ENCODE measurements at places on chromosomes 13 and 19.

- no peak for DNase-seq
These were observed 15.7 kb upstream of the B3GNT3 start for GRCh38 chr19:17778968-17779929.

DNA sequence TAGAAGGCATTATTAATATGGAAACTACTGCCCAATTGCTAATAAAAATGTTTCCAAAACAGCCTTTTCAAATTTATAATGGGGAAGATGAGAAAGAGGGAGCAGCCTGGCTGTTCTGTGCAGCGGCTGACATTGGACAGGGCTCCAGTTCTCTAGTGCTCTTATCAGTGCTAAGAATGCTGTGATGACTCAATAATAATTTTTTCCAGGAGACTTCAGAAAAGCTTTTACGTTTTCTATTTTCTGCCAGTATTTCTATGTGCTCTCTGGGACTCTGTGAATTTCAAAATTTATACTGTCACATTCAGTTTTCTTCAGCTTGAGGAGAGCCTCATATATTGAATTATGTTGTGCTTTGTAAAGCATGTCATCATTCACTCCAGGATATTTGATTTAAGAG is 209.6 kb downstream of the VWA8 start:
- DNase-seq = no peak

- DNase-seq = no peak
These were observed 63.1 kb downstream of the SPATA13 start for GRCh38 chr13:24223341-24224231.

DNA sequence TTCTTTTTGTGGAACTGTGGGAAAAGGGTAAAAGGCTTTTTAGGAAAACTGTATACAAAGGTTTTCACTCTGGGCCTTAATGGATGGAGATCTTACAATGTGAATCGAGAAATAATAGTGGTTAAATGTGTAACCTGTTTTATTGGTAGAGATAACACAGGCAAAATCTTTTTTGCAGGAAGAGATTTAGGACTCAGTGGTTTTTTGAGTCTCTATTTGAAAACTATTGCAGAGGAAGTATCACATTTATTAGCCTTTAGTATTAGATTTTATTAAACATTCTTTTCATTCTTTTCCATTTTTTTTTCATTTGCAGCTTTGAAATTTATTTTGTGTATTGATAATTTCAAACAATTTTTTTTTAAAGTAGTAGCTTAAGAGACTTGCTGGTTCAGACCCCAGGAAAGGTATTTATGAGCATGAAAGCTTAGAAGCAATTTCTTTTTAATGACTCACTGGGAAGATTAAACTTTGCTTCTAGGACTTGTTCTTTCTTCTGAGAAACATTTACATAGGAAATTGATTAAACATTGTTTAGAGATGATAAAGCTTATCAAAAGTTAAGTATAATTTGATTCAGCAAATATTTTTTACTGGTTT is 10.5 kb downstream of the KLF5 start:
- DNase-seq = no peak

GRCh38 chr19:42378225-42379215 is 11.6 kb downstream of the CNFN start:
- no peak for DNase-seq

- no peak for DNase-seq
These were observed 37.1 kb downstream of the TSHZ3 start for GRCh38 chr19:31312009-31312676.

GRCh38 chr19:44566984-44567383 is 37.5 kb upstream of the CEACAM20 start:
- DNase-seq = no peak

DNA sequence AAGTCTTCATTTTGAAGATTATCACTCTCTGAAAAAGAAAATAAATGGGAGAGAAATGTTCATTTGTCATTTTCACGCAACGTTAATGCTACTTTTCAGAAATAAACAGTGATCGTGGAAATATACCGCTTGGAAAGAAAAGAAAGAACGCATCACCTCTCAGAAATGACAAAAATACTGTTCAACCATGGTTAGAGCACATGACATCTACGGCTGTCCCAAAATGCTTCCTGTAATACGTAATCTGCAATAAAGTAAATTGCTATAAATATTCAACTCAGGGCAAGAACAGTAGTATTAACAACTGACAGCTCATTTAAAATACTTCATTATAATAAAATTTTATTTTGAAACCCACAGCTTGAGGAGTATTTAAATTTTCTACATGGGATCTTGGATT is 15.2 kb downstream of the LATS2 start:
- DNase-seq = no peak

- DNase-seq = no peak
These were observed 14.7 kb upstream of the PRR19 start for GRCh38 chr19:42287017-42287826.

- no peak for DNase-seq
These were observed 1.7 kb upstream of the IFT88 start for GRCh38 chr13:20565115-20565736.

DNA sequence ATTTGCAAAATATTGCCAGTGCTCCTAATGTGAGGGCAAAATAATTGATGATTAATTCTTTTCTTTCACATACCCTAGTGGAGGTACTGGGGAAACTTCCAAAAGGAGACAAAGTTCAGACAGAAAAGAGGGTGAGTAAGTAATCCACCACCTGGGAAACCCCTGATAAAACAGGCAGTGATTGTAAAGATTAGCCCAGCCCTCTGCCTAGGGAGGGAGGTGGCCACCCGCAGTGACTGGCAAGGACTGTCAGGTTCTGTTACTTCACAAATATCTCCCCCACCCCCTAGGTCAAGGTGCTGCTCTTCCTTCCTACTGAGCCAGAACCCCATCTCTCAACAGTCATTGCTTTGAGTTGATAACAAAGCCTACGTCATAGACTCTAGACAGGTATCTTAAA is 239.7 kb downstream of the DNAJC15 start:
- DNase-seq = no peak

DNA sequence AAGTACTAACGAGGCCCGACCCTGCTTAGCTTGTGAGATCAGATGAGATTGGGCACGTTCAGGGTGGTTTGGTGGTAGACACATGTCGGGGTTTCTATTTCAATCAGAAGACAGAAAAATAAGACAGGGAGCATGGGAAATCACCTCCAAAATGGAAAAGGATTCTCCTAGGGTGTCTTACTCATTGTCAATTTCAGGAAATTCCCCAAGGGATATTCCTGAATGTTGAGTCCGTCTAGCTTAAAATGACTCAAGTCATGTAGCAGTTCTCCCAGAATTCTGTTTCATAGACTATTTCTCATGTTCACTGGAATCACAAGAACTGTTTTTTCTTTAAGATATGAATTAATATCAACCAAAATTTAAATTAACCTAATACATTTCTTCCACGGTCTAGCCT is 380.1 kb downstream of the EFNB2 start:
- DNase-seq = no peak

GRCh38 chr19:39599116-39599515 is 3.2 kb upstream of the LGALS13 start:
- no peak for DNase-seq

GRCh38 chr19:34096020-34096915 is 76.0 kb upstream of the LSM14A start:
- no peak for DNase-seq

- no peak for DNase-seq
These were observed 556.3 kb downstream of the UQCRFS1 start for GRCh38 chr19:28656644-28657043.

- DNase-seq = no peak
These were observed at the start of gene RUBCNL for GRCh38 chr13:46387064-46387851. RUBCNL (minus strand) TSS chr13:46387252; CDS start chr13:46372475, 14,777 bp downstream.

GRCh38 chr19:41541990-41542584 is 33.9 kb upstream of the CEACAM21 start:
- DNase-seq = no peak

DNA sequence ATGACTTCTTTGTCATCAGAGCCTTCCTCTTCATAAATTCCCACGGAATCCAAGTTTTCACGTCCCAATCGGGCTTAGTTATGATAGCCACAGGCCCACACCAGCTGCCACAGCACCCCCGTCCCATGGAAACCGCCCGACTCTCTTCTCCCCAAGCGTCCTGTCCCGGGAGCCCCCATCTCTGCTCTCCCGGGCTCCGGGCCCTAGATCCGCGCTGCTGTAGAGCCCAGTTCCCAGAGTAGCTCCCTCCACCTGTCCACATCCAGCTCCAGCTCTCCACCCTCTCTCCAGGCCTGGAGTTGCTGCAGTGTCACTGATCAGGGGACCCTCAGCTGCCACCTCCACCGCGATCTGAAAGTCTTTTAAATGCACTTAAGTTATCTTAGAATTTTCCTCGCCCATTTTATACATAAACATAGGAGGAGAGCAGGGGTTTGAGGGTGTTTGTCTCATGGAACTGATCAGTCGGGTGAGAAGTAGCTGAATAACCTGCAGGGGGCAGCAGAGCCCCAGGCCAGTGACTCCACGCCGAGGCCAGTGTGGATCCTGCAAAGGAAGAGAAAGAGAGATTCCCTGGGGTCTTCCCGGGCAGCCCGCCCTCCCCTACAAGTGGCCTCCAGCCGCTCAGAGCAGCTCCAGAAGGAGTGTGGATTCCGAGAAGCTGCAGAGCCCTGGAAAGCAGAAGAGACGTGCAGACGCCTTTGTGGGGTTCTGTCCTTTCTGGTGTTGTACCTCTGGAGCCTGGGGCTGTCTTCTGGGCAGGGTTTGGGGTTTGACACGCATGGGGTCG is 1.1 kb upstream of the ZNF763 start:
- DNase-seq = no peak

DNA sequence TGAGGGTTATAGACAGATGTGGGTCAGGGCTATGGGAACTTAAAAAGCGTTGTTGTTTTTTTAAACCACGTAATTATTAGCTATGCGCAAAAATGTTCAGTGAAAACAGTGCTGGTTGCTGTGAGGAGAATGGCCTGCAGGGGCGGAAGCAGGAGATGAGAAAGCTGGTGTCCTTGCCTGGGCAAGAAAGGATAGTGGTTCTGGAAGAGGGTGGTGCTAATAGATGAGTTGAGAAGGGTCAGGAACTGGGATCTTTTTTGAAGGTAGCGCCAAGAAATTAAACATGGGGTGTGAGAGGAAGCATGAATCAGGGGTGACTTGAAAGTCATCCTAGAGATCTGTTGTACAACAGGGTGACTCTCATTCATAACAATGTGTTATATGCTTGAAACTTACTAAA is 4.8 kb upstream of the SMG9 start:
- DNase-seq = no peak

GRCh38 chr13:42239161-42239560 is 32.8 kb upstream of the AKAP11 start:
- DNase-seq = no peak

DNA sequence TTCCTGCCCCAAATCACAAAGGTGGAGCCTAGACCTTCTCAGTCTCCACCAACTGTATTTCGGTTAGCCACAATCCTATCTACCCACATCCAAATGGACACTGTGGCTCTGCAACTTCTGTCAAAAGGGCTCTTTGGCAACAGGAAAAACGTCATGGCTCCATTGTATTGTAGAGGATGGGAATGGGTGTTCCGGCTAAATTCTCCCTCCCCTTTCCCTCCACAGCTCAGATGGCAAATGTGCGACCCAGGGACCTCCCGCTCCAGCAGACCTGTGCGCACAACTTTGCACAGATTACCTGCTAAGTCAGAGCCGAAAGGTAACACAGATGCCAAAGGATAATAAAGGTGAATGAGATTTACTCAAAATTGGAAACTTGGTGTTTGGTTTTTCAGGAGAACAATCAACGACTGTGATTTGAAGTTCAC is 968 bp upstream of the KL start:
- no peak for DNase-seq

DNA sequence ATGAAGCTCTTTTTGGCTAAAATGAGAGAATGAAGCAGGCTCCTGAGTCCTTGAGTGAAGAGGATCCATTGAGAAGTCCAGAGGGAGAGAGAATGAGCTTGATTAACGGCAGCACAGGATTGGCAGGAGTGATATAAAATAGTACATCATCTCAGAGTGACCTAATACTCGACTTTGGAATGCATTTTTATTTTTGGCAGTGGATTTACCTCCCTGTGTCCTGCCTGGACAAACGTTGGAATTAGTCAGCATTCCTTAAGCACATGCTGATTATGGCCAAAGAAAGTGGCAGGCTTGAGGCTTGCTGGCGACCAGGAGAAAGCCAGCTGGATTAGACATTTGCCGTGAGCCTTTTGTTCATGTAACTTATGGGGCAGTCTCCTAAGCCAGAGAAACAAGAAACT is 22.9 kb downstream of the LRCH1 start:
- no peak for DNase-seq

DNA sequence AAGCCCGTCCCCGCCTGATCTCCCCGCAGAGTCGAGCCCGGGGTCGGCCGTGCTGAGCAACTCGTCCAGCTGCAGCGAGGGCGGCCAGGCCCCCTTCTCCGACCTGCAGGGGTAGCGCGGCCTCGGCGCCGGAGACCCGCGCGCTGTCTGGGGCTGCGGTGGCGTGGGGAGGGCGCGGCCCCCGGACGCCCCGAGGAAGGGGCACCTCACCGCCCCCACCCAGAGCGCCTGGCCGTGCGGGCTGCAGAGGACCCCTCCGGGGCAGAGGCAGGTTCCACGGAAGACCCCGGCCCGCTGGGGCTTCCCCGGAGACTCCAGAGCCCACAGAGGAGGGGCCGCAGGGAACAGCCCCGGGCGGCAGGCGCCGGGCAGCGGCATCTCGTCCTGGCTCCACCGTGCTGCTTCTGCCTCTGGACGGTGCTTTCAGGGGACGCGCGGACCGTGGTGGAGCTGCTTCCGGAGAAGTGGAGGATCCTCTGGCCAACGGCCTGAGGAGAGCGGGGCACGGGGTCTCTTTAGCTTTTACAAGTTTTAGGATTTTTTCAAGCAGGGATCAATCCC is 8.8 kb upstream of the F7 start:
- no peak for DNase-seq

DNA sequence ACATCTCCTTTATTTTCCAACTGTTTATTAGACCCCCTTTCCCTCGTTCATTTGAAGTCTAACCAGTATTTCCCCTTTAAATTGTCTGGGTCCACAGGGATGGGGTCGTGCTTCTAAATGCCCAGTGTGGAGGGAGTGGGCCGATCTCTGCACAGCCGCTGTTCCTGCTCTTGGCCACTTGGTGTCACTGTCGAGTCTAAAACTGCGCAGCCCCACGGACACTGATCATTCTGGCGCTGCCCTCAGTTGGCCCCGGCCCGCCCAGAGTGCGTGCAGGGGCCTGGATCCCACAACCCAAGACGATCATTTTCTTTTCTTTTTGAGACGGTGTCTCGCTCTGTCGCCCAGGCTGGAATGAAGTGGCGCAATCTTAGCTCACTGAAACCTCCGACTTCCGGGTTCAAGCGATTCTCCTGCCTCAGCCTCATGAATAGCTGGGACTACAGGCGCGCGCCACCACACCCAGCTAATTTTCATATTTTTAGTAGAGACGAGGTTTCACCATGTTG is 12.0 kb downstream of the WDR88 start:
- DNase-seq = no peak

Data from esophagus squamous epithelium (tissue), 5 donors.